GOT3 (cell line): ENCODE measurements at places on chromosomes 1 and 21.

DNA sequence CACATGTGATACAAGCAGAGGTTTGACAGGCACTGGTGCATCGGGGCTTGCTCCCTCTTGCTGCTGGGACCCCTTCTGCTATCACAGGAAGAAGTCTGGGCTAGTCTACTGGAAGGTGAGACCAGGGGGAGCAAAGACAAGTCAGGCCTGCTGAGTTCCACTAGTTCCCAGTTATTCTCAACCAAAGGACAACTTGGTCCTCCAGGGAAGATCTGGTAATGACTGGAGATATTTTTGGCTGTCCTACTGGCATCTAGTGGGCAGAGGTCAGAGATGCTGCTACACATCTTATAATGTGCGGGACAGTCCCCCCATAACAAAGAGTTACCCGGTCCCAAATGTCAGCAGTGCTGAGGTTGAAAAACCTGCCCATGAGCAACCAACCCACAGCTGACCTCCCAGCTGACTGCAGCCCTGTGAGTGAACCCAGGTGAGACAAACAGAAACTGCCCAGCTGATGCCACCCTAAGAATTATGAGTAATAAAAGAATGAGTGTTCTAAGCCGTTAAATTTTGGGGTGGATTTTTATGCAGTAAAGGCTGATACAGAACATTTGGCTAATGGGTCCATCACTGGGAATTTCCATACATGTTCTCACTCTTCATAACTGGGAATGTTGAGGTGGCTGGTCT is 71.6 kb downstream of the NENF start:
- DNase-seq = no peak

DNA sequence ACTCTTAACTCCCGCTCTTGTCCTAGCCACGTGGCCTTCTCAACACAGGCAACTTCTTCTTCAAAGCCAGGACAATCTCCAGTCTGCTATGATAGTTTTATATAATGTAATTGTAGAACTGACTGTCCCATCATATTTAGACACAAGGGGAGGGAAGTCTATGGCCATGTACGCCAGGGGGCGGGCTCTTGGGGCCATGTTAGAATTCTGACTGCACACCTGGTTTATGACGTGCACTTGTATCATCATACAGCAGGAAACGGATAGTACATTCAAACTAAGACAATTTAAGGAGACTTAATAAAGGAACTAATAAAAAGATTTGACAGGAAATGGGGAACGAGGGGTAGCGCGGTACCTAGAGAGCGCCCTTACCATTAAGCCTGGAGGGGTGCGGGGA is 21.5 kb downstream of the DMRTB1 start:
- no peak for DNase-seq

- DNase-seq = no peak
Observed at GRCh38 chr1:41327383-41327999, 33.7 kb upstream of the FOXO6 start.

GRCh38 chr1:43339584-43340232 is 2.1 kb downstream of the MPL start:
- DNase-seq = no peak

DNA sequence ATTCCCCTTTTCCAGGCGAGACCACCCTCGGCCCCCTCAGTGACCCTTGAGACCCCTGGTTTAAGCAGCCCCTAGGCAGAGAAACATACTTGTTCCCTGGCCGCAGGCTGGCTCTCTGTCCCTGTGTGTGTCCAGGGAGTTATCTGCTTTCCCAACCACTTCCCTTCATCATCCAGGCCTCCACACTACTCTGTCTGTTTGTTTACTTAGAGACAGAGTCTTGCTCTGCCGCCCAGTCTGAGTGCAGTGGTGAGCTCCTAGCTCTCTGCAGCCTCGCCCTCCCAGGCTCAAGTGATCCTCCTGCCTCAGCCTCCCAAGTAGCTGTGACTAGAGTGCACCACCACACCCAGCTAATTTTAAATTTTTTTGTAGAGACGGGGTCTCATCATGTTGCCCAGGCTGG is 5.8 kb upstream of the VWA1 start:
- DNase-seq = no peak

GRCh38 chr21:42105476-42106315 is 34.6 kb downstream of the UMODL1 start:
- no peak for DNase-seq

GRCh38 chr1:30476911-30477459 is 246.4 kb downstream of the MATN1 start:
- no peak for DNase-seq

DNA sequence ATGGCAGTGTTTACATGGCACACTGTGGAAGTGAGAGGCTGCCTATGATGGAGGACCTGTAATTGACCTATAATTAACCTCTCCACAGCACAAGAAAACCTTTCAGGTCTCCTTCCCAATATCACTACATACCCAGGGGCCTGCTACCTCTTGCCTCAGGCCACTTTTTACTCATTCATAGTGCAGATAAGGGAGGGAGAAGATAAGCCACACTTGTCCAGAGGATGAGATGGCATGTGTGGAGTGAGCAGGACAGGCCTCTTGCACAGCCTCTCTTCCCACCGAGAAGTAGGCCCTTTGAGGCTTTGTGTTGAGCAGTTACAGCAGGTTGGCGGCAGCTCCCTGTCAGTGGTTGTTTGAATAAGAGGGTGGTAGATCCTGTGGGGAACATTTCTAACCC is 31.1 kb upstream of the IKBKE start:
- DNase-seq = no peak

DNA sequence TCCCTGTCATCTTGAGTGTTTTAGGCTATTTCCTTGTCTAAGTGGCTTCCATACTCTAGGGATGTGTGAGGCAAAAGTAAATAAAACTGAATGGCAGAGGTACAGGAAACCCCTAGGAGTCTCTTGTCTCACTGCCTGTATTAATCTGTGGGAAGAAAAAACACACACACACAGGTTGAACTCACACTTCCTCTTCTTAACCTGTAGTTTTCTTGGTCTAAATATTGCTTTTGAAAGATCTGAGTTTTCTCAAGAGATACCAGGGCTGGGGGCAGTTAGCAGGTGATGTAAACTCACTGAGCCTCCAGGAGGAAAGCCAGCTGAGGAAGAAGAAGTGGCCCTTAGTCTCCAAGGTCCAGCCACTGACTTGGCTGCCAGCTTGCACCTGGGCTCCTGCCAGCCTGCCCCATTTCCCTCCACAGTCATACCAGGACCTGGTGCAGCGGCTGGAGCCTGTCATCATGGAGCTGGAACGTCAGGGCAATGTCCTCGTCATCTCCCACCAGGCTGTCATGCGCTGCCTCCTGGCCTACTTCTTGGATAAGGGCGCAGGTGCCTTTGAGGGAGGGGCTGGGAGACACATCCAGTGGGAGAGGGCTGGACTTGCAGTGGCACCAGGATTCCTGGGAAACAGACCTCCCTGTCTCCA is 16.9 kb downstream of the PFKFB2 start:
- DNase-seq = no peak

- DNase-seq = no peak
Observed at GRCh38 chr1:65717815-65718454, 74.8 kb upstream of the PDE4B start.

DNA sequence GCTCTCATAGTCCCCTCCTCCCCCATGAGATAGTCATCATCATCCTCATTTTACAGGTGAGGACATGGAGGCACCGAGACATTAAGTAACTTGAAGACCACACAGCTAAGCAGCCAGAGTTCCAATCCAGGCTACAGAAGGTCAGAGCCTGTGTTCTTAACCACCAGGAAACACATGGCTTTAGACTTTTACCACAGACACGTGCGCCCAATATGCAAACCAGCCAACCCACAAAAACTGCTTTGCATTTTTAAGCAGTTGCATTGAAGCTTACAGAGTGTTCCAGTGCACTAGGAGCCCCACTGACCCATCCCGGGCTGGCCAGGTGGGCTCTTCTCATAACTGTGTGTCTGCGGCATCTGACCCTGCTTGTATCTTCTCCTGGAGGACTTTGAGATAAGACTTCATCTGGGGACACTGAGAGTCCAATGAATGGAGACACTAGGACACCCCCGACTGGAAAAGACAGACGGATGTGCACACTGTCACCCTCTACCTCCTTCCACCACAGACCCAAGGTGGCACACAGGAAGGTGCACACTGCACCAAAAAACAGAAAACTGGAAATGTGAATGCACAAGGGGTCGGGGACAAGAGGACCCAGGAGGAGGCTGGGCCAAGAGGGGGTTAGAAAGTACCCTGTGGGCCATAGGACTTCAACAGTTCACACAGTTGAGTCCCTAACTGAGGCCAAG is 56.4 kb downstream of the ETS2 start:
- no peak for DNase-seq

GRCh38 chr1:245031041-245031440 is 123.7 kb upstream of the KIF26B start:
- DNase-seq = no peak

DNA sequence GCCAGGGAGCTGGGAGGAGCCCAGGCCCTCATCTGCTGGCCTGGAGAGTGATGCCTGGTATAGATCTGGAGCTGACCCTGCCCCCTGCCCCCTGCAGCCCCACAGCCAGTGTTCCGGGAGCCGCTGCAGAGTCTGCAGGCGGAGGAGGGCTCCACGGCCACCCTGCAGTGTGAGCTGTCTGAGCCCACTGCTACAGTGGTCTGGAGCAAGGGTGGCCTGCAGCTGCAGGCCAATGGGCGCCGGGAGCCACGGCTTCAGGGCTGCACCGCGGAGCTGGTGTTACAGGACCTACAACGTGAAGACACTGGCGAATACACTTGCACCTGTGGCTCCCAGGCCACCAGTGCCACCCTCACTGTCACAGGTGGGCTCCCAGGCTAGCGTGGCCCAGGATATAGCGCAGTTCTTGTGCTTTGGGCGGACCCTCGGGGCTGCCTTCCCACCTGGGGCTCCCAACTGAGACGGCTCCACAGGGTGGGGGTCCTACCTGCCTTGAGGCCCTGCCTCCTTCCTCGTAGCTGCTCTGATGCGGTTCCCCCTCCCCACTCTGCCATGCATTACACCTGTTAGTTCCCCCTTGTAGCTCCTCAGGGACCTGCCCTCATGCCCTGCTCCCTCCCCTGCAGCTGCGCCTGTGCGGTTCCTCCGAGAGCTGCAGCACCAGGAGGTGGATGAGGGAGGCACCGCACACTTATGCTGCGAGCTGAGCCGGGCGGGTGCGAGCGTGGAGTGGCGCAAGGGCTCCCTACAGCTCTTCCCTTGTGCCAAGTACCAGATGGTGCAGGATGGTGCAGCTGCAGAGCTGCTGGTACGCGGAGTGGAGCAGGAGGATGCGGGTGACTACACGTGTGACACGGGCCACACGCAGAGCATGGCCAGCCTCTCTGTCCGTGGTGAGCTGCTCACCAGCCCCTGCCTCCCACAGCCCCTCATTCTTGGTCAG is 98.7 kb downstream of the OBSCN start:
- no peak for DNase-seq

- no peak for DNase-seq
Observed at GRCh38 chr1:17400725-17401341, 28.8 kb downstream of the PADI6 start.

DNA sequence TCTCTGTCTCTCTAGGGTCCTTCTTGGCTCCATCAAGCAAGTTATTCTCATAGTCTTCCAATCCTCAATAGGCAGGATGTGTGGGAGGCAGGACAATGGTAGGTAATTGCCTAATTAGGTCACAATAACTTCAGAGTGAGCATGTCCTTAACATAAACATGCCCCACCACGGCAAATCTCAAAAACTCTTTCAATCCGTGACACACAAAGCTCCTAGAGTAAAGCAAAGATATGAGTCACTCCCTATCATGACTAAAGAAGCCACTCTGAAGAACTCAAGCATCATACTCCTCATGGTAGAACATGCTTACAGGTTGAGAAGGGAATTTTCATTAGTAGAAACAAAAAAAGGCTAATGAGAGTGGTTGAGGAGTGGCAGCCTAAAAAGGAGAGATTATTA is 4.9 kb downstream of the HAO2 start:
- no peak for DNase-seq

DNA sequence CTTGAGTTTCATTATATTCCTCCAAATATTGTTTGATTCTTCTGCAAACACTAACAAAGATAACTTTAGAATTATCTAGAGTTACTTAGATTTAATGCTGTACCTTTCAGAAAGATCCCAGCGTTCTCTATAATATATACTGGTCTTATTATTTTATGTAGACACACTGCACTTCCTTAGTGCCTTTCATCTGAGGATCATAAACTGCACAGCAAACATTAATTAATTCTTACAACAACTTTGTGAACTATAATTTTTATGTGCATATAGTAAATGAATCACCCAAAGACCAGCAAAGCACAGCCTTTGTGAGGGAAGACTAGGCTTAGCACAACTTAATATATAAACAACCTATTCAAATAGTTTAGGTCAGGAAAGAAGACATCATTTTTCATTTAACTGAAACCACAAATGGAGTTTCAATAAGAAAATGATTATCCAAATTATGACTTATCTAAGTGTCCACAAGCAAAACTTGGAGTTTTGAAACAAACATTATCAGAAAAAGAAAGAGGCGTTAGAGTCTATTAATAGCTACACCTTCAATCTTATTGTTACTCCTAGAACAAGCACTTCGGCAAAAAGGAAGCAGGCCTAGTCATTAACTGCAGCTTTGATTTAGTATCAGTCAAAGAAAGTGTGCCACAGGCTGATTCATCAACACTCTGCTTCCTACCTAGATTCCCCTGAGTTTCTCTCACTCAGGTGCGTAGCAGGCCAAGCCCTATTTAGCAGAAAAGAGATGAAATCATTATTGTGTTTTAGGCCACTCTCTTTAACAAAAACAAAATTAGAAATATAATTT is 22.5 kb upstream of the RC3H1 start:
- DNase-seq = no peak

GRCh38 chr1:242641461-242641860 is 117.0 kb upstream of the PLD5 start:
- no peak for DNase-seq

DNA sequence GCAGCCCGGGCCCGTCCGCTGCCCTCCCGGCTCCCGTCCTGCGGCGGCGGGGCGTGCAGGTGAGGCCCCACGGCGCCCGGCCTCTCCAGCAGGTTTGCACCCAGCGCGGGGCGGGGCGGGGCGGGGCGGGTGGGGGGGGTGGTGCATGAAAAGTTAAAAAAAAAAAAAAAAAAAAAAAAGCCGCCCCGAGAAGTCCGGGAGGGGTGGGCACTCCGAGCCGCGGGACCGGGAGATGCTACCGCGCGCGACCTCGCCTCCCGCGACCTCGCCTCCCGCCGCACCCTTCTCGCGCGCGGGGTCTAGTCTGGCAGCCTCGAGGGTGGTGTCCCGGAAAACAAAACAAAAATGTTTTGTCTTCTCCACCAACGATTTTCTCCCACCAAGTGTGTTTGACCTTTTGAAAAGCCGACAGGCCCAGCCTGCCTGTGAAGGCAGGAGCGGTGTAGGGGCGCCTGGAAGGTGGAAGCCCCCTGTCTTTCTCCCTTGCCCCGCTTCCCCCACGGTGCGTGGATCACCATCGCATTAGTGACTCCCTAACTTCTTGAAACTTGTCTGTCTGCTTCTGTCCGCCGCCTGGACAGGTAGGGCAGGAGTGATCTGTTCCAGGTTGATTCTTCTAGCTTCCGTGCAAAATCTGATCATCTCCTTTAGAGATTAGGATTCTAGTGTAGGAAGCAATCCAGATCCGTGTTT is 569 bp downstream of the RCAN3 start:
- DNase-seq = no peak

DNA sequence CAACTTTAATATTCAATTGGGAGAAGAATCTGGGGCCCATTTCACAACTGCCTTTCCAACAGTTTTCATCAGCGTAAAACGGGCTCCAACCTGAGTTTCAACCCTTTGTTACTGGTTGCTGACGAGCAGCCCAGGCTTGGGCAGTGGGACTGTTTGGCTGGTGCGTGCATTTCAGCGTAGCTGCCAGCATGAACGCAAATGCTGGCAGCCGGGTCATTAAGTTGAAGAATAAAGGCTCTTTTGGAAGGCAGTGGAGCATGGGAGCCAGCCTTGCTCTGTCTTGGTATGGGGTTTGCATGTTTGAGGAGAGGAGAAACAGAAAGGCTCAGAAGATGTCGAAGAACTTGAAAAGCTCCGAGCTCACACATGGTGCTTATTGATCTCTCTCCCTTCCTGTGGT is 40.7 kb downstream of the WDR3 start:
- no peak for DNase-seq
